ENCODE measurements at places on chromosomes 2 and 18.

- no peak for DNase-seq
Observed at GRCh38 chr18:55582325-55582724, 5.7 kb downstream of the TCF4 start.

DNA sequence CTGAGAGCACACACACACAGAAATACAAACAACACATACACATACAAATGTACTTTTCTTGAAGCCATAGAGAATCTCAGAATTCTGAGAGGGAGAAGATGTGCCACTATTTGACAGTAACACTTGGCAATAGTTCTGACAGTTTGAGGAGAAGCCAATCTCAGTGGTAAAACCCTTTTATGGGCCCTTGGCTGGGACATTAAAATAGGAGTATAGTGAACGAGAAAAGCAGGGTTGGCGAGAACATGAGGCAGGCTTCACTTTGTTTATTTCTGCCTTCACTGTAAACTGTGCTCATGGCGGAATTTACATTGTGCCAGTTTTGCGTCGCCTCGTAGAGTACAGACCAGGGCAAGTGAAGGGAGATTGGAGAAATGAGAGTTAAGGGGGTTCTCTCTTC, 449.4 kb upstream of the POU3F3 start:
- no peak for DNase-seq

- DNase-seq, result no peak
Observed at GRCh38 chr2:174771631-174772471, 7.6 kb upstream of the CHRNA1 start.

DNA sequence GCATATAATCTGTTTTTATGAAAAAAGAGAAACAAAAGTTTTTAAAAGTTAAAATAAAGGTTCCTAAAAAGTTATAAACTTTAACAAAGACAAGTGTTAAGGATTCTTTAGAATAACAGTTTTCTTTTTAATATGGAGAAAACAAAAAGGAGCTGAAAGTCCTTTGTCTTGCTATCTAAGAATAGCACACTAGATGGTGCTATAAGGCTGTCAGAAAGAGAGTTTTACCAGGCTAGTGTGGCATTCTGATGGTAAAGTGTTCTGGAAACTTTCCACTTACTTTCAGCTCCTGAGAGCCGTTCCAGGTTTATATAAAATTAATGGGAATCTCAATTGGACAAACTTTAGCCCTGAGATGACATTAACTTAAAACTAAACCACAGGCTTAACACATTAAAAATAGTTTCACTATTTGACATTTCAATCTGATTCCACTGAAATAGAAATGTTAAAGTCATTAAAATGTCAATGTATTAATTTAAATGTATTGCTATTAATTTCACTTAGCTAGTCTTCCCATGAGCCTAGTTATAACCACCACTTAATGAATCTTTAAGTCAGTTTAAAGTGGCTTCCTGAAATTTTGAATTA, 3.7 kb downstream of the FBXO48 start:
- DNase-seq, result no peak

DNA sequence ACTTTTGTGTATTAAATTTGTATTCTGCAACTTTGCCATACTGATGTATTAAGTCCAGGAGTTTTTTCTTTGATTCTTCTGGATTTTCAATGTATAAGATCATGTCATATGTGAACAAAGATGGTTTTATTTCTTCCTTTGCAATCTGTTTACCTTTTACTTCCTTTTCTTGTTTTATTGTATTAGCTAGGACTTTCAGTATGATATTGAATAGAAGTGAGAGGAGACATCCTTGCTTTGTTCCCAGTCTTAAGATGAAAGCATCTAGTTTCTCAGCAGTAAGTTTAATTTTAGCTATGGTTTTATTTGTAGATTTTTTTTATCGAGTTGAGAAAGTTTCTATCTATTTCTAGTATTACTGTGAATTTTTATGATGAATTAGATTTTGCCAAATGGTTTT, 25.5 kb downstream of the VRK2 start:
- no peak for DNase-seq

DNA sequence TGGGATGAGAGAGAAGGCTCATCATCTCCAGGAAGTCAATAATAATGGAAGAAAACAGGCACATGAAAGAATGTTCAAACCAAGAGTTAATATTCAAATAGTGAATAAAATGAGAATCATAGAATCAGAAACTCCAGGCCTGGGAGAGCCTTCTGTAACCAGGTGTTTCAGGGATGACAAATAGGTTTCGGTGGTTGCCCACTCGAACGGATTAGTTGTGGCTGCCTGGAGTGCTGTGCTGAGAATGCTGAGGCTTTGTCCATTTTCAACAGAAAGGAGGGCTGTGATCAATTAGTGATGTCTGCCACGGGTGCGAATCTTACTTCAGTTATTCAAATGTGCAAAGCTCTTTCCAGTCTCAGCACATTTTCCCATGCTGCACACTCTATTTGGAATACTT, 227.3 kb downstream of the INSIG2 start:
- DNase-seq, result no peak

- no peak for DNase-seq
Observed at GRCh38 chr18:41940506-41941215, 14.4 kb upstream of the PIK3C3 start.

DNA sequence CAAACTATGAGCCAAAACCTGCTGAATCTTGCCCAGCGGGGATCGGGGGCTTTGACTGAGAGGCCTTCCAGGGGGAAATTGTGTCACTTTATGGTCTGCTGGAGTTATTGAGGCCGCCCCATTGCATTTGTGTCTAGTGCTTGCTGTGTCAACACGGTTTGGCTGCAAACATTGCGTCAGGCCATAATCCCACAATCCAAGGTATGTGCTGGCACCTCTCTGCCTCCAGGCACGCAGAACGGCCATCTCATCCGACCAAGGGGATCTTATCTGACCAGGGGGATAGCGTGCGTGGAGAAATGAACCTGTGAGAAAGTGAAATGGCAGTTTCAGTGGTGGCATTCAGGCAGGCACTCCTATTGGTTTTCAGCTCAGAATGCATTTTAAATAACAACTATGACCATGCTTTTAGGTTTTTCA, 18.1 kb upstream of the LYPD6B start:
- DNase-seq, result no peak

DNA sequence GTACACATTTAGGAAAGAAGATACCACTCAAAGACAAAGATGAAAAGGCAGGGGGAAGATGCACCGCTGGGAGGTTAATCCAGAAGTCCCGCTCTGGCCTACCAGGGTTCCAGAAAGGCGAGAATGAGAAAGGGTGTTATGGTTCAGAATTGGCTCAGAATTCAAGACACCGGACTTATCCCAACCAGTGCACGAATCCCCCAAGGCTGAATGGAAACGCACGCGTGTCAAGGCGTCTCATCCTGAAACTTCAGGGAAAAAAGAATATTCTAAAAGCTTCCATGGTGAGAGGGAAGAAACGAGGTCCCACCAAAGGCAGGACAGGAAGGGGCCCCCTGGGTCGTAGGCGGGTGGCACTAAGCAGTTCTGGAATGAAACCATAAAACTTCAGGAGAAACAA, 71.9 kb downstream of the SLC66A2 start:
- no peak for DNase-seq

DNA sequence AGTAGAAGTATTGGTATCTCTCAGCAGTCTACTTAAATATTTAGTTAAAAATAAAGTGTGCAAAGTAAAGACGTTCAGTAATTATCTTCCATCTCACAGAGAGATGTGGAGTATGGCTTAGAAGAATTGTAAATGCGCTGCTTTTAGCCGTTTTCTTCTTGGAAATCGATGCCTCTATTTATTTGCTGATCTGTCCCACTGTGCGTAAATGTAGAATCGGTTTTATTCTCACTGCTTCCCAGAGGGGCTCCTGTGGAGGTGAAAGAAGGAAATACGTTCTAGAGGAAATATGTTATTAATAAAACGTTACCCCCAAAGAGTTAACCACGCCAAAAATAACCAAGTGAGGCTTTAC, 1.9 kb downstream of the NPAS2 start:
- no peak for DNase-seq

- no peak for DNase-seq
Observed at GRCh38 chr2:37526323-37526722, 145.1 kb downstream of the CDC42EP3 start.

DNA sequence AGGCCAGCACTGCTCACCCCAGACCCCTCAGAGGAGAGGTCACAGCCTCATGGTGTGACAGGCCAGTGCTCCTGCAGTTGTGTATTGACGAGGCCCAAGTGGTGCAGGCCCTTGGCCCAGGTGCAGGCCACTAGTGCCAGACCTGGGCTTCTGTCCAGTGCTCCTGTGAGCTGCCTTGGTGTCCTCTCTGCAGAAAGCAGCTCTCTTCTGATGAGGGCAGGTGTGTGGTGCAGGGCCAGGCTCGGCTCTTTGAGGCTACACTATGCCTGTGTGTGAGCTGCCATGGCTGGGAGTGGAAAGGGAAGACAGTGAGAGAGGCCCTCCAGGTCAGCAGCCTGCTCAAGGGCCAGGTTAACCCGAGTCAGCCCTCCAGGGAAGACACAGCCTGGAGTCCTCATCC, 17.1 kb downstream of the EHD3 start:
- DNase-seq, result no peak

GRCh38 chr2:17104454-17104853, 413.8 kb downstream of the RAD51AP2 start:
- no peak for DNase-seq

- DNase-seq, result no peak
Observed at GRCh38 chr18:6561016-6561415, 146.3 kb upstream of the L3MBTL4 start.

DNA sequence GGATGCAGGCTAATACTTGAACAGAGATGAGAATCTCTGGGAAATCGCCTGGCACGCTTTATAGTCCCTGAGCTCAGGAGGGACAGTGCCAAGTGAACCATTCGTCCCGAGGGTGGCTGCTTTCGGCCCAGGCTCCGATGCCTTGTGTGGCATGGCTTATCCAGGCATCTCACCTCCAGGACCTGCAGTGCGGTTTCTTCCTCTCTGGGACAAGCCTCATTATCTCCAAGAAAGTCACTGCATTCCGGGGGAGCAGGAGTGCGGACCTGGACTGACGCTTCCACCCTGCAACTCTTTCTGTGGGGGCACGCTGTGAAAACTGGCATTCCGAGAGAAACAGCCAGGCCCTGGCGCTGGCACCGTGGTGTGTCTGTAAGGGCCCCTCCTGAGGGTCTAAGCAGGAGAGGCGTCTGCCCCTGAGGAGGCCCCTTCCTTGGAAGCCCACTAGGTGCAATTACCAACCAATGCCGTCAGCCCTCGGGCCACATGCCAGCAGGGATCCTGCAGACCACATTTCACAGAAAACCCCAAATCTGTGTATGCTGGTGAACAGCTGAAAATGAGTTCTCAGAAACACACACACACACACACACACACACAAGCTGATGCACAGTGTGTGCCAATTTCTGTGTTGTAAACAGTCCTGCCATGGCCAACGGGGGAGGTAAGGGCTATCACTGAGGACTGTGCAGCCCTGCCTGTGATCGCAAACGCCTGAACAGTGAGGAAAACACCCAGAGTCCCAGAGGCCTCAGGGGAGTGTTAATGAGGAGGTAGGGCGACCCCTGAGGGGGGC, 351.9 kb upstream of the SALL3 start:
- no peak for DNase-seq

DNA sequence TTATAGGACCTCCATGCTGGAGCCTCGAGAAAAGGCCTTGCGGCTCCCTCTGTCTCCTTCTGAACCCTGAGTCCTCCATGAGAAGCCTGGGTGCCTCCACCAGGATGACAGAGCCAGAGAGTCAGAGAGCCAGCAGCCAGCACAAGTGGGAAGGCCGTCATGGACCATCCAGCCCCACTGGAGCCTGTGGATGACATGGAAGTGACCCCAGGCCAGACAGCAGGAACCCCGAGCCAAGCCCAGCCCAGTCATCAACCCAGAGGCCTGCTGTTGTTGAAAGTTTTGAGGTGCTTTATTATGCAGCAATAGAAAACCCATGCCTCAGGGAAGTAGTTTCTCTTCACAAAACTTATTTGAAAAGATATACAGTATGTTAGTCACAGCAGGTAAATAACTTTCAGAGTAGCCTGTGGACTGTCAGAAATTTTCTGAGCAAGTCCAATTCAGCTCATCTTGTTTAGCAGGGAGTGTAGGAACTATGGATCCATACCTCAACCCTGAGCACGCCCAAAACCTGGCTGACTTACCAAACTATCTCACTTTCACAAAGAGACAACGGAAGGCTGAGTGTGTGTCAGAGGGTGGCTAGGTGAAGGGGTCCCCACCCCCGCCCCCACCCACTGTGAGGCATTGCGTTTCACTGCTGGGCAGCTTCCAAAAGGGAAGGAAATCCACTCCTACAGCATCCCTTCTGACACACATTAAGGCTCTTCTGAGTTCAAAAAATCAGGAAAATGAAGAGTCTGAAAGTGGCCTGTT, 79.9 kb upstream of the NDUFV2 start:
- no peak for DNase-seq

DNA sequence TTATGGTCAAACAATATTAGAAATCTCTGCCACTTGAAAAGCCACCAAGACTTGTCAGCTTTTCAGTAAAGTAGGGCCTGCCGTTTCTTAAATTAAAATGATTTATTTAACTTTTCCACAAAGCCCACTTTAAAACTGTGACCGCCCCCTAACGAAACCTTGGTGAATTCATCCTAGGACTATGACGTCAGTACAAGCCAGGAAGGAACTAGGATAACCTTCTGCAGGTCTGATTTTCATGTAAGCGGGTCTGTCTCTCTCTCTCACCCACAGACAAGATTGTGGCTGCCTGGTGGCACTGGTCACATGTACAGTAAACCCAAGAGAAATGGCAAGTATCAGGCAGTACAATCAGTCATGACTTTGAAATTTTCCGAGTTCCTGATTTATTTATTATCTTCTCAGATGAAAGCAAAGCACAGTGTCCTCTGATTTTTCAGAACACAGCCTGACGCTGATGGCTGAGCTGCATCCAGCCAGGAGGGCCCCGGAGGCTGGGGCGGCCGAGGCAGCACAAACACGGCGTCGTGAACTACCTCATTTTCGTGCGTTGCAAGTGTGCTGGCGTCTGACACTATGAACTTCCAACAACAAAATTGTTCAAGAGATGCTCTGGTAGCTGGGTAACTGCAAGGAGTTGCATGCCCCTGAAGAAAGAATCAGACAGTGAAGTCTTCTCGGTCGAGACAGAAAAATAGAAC, 18.9 kb downstream of the SALL3 start:
- no peak for DNase-seq

DNA sequence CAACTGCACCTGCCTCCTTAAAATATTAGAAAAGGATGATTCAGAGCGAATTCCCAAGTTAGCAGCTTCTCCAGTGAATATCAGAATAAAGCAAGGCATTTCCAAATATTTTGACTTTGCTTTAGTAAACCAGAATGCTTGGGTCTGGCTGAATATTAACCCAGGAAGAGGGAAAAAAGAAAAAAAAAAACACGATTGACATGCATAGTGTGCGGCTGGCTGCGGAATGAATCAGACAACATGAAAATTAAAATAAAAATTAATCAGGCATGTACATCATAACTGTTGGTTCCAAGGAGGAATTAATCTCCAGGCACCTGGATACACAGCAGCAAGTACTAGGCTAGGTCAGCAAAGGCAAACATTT, 105.8 kb upstream of the NCKAP5 start:
- DNase-seq, result no peak

GRCh38 chr18:8450013-8450412, 159.2 kb upstream of the RAB12 start:
- DNase-seq, result no peak
